Occipital lobe (tissue), 3 donors: ENCODE measurements at places on chromosomes 7 and 10. TPM values are rescaled to one million over a fixed set of nuclear protein-coding genes. Genes with fewer than 3 reads are reported as not detected.

CALML5 gene
- not detected for total RNA-seq

GRCh38 chr7:52925332-52925731 is 110.1 kb upstream of the POM121L12 start:
- DNase-seq = no peak

GRCh38 chr7:154371424-154371823 is 319.2 kb downstream of the DPP6 start:
- no peak for DNase-seq

DNA sequence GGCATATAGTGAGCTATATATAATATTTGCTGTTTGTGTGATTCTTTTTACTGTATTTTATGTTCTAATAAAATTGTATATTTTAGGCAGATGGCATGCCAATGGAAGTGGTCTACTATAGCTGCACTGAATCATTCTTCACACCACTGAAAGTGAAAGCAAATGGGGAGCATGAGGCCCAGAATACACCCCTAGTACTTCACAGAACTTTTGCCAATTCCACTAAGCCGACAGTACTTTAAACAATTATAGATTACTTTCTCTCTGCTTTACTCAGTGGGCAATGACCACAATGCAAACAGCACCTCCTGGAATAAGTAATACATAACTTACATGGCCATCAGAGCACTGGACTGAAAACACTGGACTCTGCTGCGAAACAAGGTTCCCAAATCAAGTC is 70.2 kb downstream of the ANKRD26 start:
- no peak for DNase-seq

SPDYE11 gene
- not detected for total RNA-seq

FAM131B gene
- 91.1 TPM for total RNA-seq

DNA sequence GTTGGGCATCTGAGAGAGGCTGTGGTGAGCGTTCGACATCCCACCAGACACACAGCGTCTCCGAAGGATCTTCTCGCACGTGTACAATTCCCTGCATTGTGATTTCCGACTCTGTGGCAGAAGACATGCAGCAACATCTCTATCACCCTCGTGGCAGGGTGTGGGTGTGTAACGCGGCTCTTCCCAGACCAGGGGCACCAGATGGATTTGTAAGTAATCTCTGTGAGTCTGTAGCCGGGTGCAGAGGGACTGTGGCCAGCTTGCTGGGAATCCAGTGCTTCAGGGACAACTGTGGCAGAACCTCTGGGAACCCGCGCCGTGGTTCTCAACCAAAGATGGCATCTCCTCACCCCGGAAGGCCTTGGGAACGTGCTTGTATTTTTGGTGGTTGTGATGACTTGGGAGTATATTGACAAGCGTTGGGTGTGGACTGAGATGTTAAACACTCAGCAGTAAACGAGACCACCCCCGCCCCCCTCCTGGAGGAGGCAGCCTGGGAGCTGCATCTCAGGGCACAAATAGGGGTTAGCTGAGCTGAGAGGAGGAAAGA is 21.2 kb downstream of the FOXL3 start:
- DNase-seq = no peak

- DNase-seq = no peak
These were observed 12.7 kb upstream of the AKR1B10 start for GRCh38 chr7:134514663-134515062.

DNA sequence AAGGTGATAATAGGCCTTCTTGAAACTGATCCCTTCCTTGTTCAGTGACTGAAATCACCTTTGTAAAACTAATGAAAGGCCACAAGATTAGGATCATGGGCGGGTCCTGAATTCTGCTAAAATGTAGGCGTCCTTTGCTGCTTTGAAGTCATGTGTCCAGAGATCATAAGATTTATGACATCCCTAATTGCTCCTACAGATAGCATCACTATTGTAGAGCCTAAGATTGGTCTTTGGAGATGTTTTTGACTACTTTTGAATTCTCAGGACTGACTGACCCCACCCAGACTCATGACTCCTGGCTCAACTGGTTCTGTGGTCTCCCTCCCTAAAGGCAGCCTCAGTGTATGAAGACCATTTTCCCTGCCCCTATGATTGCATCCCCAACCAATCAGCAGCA is 322.6 kb upstream of the SEMA3D start:
- no peak for DNase-seq

GRCh38 chr10:60399328-60399727 is 9.7 kb upstream of the ANK3 start:
- no peak for DNase-seq

DNA sequence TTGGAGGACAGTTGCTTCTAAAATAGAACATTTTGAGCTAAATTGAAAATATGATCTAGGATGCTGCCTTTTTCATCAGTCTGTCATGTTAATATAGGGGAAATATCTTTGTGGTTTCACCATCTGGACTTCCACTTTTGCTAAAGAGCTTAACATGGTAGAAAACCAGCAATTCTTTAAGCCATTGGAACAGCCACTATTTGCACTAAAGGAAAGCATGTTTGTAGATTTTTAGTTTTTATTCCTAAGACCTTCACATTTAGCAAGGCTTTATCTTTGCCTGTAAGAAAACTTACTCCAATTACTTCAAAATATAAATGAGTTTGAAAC is 291.0 kb downstream of the RNLS start:
- DNase-seq = no peak

DNA sequence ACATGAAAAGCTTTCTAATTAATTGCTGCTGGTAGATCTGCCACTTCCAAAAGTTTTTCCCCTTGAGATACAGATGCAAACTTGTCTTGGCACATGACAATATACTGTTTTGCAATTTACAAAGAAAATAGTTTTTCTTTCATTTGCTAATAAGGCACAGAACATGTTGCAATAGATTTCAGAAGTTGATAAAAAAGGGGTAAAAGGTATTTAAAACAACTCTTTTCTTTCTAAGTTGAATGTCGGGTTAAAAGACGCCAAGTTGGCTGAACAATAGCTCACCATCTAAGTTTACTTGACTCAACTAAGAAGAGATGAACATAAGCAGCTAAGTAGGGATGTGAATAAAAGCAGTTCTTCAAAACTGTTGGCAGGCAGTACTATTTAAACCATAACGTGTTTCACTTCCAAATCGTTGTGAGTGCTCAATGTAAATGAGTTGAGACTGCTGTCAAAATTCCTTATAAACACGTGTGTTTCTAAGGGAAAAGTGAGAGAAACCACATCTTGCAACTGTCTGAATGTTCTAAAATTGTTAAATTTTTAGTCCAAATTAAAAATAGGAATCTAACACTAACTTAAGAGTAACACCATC is 14.5 kb upstream of the THSD7A start:
- no peak for DNase-seq

- no peak for DNase-seq
These were observed 1.9 kb upstream of the SH2D4B start for GRCh38 chr10:80535671-80536360.

MOGAT3 gene
- not detected for total RNA-seq

GRCh38 chr7:36946401-36946739 is 222.1 kb upstream of the AOAH start:
- DNase-seq = no peak

- DNase-seq = no peak
These were observed 23.3 kb upstream of the KIAA1549 start for GRCh38 chr7:139004321-139005090.

DNA sequence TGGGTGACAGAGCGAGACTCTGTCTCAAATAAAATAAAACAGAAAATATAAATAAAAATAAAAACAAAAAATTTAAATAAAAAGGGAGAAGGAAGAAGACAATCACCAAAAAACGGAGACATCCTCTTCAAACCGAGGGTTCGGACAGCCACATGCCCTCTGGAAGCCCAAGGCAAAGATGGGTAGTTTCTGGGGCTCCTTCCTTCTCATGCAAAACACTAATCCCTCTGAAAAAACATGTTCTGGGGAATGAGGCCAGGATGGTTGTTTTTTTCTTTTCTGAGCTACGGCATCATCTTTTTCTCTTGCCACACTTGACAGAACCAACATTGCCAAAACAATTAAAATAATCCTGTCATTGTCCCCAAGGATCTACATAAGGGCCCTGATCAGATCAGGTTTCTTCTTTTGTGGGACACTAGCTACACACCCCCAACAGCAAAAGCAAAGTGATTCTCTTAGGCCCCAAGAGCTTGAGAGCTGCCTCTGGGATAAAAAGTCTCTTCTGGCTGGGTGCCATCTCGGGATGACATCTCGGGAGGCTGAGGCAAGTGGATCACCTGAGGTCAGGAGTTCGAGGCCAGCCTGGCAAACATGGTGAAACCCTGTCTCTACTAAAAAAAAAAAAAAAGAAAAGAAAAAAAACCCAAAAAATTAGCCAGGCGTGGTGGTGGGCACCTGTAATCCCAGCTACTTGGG is 14.2 kb upstream of the POR start:
- no peak for DNase-seq

DNA sequence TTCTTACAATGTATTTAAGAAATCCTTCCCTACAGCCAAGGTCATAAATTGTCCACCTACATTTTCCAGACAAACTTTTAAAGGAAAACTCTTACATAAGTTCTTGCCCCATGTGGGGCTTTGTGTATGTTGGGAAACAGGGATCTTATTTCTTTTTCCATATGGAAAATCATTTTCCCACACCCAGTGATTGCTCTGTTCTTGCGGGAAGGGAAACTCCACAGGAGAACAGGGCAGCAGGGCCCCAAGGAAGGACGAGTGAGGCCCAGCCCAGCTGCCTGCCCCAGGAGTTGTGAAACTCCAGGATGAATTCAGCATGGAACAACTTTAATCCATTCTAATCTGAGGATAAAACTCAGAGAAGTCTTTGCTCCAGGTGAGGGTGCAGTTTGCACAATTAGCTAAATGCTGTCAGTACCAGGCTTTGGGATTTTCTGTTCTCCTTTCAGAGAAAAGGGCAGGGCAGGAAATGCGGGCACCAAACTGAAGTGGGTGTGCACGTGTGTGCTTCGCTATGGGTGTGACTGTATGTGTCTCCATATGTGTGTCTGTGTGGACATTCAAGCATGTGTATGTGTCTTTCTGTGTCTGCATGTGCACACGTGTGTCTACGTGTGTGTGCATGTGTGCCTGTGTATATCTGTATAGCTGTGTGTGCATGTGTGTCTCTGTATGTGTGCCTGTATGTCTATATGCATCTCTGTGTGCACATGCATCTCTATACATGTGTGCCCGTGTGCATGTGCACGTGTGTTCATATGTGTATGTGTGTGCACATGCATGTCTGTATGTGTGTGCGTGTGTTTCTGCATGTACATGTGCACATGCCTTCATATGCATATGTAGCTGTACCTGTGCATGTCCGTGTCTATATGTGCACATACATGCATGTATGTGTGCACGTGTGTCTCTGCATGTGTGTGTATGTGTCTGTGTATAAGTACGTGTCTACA is 102.0 kb upstream of the FAM20C start:
- DNase-seq = no peak

DNA sequence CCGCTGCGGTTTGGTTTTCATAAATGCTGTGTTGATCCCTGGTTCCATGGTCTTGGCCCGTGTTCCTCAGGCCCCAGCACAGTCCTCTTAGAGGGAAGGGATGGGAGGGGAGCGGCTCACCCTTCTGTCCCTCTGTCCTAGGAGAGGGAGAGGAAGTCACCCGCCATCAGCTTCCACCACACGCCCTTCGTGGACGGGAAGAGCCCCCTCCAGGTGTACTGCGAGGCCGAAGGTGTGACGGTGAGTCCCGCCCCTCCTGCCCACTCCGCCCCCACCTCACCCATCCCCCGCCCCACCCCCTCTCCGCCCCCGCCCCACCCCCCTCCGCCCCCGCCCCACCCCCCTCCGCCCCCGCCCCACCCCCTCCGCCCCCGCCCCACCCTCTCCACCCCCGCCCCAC is 37.5 kb upstream of the DPYSL4 start:
- DNase-seq = no peak

MMD2 gene
- total RNA-seq = 0.94 TPM
